Immature natural killer cell (primary cell): ENCODE measurements at places on chromosomes 6 and 20.

- H3K4me1 ChIP-seq, result no peaks in the 10 kb centered on the region
- H3K27ac ChIP-seq, result no peak overlapping the region
- no peak for DNase-seq
- no peaks in the 10 kb centered on the region for H3K36me3 ChIP-seq
- H3K4me3 ChIP-seq, result no peak overlapping the region
Measured at GRCh38 chr6:30093951-30094661, 18.5 kb upstream of the RNF39 start.

GRCh38 chr6:50843842-50844241 lies 25.2 kb downstream of the TFAP2B start:
- DNase-seq, result no peak
- H3K27ac ChIP-seq, result no peak overlapping the region

- no peak for DNase-seq
- H3K4me1 ChIP-seq, result no peaks in the 10 kb centered on the region
- no peak overlapping the region for H3K4me3 ChIP-seq
Measured at GRCh38 chr6:34260576-34261267, 11.9 kb upstream of the SMIM29 start.

DNA sequence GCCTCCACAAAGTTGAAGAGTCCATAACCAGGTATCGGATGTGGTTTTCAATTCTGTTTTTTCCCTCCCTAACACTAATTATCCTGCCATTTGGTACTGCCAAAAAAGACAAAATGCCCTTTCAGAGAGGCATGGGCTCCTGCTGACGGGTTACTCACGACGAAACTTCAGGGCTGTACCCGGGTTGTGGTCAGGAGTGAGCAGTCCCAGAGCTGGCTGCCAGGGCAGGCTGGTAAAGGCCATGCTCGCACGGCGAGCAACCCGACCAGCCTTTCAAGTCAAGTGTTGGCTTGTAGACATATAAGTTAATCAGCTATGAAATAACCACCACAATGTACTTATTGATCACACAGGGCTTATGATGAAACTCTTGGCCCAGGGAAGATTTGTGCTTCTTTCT lies 152.5 kb downstream of the FOXC1 start:
- H3K36me3 ChIP-seq, result peaks cover 12% of the 10 kb centered on the region
- DNase-seq, result no peak
- H3K4me1 ChIP-seq, result no peaks in the 10 kb centered on the region
- no peak overlapping the region for H3K27ac ChIP-seq
- peaks cover 22% of the 10 kb centered on the region for H3K27me3 ChIP-seq

DNA sequence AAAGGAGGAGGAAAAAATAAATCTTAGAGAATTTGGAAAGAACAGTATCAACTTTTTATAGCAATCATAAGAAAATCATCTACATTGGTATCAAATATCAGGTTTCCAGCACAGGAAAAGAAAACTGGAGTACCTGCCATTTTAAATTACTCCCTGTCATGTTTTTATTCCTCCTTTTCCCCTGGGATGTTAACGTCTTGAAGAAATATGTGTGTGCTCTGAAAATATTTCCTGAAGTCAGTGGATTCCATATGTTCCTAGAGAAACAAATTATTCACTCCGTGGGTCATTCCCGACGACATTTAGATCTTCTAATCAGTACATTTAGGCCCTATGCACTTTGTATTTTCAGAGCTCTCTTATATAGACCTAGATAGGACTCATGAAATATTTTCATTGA lies 42.0 kb upstream of the RSPO3 start:
- no peak overlapping the region for H3K4me3 ChIP-seq
- DNase-seq, result no peak
- H3K27me3 ChIP-seq, result no peaks in the 10 kb centered on the region
- H3K27ac ChIP-seq, result no peak overlapping the region

DNA sequence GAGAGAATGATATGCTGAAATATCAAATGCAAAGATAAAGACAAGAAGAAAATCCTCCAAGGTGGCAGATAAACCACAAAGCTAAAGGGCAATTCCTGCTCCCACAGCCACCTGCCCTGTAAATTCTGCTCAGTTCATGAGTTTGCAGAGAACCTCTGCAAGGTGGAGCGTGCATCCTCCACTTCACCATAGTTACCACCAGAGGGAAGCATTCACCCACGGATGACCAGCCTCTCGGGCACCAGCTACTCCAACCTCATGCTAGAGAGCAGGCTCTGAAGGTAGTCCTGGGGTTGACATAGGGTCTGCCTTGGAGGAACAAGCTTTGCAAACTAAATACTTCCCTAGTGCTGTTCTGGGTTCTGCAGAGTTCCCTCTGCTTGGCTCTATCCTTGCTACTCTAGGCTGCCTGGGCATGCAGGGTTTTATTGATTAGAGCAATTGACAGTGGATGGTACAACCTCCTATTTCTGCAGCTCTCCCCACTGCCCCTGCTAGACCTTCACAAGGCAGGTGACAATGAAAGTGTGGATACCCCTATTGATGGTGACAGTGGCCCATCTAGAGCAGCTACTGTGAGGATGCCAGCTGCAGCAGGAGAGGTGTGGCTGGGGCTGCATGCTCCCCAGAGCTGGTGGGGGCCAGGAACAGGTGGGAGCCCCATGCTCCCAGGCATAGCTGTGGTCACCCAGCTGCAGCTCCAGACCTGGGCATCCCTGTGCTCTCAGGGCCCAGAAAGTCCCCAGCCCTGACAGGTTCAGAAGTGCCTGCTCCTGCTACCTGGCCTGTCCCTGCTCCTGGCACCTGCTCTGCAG lies 51.1 kb downstream of the GGTLC1 start:
- no peak overlapping the region for H3K4me3 ChIP-seq
- H3K27ac ChIP-seq, result no peak overlapping the region
- DNase-seq, result peak; percentile 72
- H3K27me3 ChIP-seq, result peaks cover 10% of the 10 kb centered on the region
- H3K36me3 ChIP-seq, result no peaks in the 10 kb centered on the region

DNA sequence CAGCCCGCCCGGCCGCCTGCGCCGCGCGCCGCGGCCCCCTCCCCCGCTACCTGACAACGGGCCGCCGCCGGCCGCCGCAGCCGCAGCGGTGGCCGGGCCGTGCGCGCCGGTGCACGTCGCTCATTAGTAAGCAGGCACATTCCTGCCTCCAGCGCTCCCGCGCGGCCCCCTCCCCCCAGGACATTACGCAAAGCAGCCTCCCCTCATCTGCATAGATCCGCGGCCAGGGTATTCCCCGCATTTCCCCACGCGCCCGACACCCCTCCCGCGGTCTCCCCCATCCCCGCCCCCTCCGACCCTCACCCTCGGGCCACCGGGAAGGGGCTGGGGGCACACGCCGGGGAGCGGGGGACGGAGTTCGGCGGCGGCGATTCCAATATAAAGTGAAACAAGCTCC lies at the start of gene HIVEP2:
Gene HIVEP2 (minus strand): TSS at position 128 of the 397 bp plus-strand sequence. CDS start 170,438 bp downstream, outside the sequence.
- H3K4me3 ChIP-seq, result peak within 1 kb of the TSS; percentile 100
- H3K36me3 ChIP-seq, result no peaks in the 10 kb centered on the region
- H3K27me3 ChIP-seq, result peaks cover 37% of the 10 kb centered on the region

DNA sequence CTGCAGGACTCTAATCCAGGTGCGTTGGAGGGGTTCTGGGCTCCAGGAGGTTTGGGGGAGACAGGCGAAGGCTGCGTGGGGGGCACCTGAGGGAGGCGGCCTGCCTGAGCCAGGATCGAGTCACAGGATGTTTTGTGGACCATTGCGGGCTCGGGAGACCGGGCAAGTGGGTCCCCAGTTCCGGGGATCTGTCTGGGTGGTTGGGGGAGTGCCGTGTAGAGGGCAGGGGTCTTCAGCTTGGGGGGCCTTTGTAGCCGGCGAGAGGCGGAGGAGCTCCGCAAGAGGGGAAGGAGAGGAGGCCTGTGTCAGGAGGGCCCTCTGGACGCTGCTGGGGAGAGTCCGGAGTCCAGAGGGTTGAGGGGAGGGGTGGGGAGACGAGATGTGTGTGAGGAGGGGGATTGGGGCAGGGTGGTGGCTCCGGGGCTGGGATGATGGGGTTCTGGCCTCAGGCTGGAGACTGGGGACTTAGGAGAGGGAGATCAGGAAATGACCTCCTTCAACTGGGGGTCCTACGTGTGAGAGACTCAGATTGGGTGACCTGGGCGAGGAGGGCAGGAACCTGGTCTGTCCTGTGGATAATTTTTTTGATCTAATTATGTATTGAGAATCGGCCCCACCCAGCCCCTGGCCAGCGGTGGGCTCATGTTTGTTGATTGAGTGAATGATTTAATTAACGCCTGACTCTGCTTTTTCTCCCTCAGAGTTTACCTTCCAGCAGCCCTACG lies 505 bp downstream of the SNAI1 start:
- peak overlapping the region; percentile 76 for H3K4me3 ChIP-seq
- H3K4me1 ChIP-seq, result peaks cover 30% of the 10 kb centered on the region
- no peak overlapping the region for H3K27ac ChIP-seq

DNA sequence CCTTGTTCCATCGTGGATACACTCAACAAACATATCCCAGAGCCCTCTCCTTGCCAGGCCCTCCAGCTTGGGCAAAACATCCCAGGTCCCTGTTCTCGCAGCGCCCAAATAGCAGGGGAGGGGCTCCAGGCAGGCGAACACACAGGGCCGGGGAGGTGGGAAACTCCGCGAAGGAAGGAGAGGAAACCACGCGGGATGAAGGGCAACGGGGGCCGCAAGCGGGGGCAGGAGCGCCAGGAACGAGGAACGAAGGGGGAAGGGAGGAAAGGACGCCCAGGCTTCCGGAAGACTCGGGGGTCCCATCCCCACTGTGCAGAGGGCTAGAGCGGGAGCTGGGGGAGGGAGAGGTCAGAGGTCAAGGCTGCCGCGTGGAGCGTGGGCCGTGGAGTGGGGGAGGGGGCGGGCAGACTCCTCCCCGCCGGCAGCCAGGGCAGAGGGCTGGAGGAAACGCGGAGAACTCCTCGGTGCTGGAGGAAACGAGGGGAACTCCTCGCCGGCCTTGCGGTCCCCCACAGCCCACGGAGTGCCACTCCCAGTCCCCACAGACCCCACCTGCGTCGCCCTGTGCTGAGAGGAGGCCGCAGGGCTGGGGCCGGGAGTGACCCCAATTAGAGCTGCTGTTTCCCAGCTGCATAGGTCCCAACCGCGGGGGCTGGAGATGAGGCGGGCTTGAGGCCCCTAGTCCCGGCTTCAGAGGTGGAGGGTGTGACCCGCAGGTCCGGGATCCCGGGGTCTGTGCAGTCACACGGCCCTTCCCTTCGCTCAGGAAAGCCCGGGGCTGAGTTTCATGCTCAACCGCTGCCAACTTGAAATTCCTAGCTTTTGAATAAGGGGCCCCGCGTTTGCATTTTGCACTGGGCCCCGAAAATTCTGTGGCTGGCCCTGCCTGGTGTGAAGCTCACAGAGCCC lies 1.2 kb upstream of the RBM38 start:
- peaks cover 5% of the 10 kb centered on the region for H3K36me3 ChIP-seq

DNA sequence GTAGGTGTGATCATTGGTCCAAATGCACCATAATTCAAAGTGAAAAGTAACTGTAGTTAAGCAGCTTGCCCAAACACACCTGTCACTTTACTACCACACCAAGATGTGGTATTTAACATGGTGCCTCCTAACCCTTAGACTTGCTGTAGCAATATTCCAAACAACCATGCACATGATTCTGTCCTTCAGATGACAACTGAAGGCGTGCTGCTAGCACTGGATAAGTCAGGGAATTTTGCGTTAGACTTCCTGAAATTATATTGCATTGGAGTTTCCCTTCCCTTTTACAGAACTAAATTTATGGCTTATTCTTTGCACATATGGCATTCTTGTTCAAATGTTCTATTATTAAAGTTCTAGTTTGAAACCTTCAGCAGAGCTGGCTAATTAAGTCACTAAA lies 106.2 kb downstream of the ARHGAP18 start:
- H3K4me3 ChIP-seq, result no peak overlapping the region
- H3K36me3 ChIP-seq, result peaks cover 20% of the 10 kb centered on the region
- H3K27ac ChIP-seq, result no peak overlapping the region
- DNase-seq, result no peak

DNA sequence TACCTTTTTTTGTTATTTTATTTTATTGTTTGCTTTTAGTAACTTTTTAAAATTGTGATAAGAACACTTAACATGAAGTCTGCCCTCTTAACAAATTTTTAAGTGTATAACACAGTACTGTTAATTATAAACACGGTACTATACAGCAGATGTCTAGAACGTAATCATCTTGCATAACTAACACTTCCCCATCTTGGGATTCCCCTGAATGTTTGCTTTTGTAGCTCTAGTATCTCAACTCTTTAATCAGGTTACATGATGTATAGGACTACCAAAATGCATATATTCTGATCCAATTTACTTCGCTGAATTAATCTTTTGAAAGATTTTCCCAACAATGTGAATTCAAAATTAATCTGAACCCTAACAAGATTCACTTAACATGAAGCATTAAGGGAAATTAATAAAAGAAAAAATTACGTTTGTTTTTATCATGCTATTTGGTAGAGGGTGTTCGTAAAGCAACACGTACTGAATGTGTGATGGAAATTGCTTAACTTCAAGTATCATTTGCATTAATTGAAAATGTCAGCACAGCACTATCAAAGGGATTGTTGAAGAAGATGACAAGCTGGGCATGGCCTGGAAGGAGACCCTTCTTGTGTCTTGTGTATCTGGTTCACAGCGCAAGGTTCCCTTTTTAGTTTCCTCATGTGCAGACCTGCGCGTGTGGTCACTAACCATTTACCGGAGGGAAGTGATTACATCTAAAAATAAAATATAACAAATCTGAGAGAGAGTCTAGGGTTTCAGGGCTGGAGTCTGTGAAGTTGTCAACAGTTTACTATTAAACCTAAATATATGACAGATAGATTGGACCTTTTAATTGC lies 15.2 kb downstream of the COL19A1 start:
- no peaks in the 10 kb centered on the region for H3K4me1 ChIP-seq
- H3K27ac ChIP-seq, result no peak overlapping the region
- peaks cover 2% of the 10 kb centered on the region for H3K27me3 ChIP-seq
- DNase-seq, result no peak
- no peak overlapping the region for H3K4me3 ChIP-seq

- no peak overlapping the region for H3K27ac ChIP-seq
- no peak for DNase-seq
- peaks cover 4% of the 10 kb centered on the region for H3K27me3 ChIP-seq
- no peaks in the 10 kb centered on the region for H3K4me1 ChIP-seq
- H3K4me3 ChIP-seq, result no peak overlapping the region
- no peaks in the 10 kb centered on the region for H3K36me3 ChIP-seq
Measured at GRCh38 chr6:114007516-114007915, 36.6 kb upstream of the HDAC2 start.

DNA sequence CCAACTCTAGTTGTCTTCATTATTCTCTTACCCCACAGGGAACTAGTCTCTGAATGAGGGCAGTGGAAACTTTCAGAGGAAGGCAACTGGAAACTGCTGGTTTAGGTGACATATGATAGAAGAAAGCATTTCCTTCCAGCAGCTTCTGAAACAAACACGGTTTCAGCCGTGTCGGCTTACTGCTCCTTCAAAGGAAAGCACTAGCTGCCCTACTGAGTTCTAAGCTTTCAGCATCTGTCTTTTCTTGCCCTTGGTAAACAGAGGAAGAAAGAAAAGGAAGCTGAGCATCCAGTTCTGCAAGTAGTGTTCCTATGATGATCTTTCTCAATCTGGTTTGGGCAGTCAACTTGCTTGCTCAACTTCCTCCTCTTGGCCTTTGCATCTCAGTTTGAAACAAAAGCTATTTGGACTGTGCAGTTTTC lies 117.5 kb upstream of the CEP85L start:
- peaks cover 32% of the 10 kb centered on the region for H3K4me1 ChIP-seq
- peak overlapping the region; percentile 9 for H3K4me3 ChIP-seq
- H3K27me3 ChIP-seq, result no peaks in the 10 kb centered on the region

- no peak overlapping the region for H3K4me3 ChIP-seq
- H3K27me3 ChIP-seq, result no peaks in the 10 kb centered on the region
- no peak overlapping the region for H3K27ac ChIP-seq
- H3K36me3 ChIP-seq, result no peaks in the 10 kb centered on the region
Measured at GRCh38 chr6:9186148-9186547, 750.8 kb upstream of the SLC35B3 start.
